NCI-H2171 treated with DMSO at 0.1 percent for 48 hours (cell line): ENCODE measurements at places on chromosomes 4 and X.

DNA sequence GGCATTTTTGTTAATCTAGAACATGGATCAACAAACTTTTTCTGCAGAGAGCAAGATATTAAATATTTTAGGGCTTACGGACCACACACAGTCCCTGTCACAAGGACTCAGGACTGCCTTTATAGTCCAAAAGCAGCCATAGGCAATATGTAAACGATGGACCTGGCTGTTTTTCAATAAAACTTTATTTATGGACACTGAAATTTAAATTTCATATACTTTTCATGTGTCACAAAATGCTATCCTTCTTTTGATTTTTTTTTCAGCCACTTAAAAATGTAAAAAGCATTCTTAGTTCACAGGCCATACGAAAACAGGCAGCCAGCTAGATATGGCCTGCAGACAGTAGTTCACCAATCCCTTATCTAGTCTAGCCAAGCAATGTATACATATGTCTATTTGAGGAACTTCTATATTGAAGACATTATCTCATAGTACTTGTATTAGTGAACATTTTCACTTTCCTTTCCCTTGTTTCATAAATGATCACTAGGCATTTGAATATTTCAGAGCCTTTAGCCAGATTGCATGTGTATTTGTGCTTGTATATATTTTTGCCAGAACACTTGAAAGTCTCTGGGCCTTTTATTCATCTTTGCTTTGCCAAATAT lies 350.9 kb downstream of the RPA4 start:
- no peak for DNase-seq

DNA sequence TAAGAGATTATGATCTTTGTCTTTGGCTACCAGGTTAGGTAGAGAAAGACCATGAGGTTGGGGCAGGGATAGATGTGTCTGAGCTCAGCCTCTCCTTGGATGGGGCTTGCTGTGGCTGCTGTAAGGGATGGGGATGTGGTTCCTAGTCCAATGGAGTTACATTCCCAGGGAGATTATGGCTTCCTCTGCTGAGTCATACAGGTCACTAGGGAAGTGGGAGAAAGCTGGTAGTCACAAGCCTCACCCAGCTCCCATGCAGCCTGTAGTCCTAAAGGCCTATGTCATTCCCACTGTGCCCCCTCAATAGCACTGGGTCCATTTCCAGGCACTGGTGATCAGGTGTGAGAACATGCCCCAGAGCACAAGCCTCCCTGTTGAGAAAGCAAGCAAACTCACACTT lies 70.6 kb upstream of the CENPE start:
- DNase-seq: no peak

GRCh38 chrX:21870494-21870893 lies 14.7 kb downstream of the YY2 start:
- DNase-seq: no peak

DNA sequence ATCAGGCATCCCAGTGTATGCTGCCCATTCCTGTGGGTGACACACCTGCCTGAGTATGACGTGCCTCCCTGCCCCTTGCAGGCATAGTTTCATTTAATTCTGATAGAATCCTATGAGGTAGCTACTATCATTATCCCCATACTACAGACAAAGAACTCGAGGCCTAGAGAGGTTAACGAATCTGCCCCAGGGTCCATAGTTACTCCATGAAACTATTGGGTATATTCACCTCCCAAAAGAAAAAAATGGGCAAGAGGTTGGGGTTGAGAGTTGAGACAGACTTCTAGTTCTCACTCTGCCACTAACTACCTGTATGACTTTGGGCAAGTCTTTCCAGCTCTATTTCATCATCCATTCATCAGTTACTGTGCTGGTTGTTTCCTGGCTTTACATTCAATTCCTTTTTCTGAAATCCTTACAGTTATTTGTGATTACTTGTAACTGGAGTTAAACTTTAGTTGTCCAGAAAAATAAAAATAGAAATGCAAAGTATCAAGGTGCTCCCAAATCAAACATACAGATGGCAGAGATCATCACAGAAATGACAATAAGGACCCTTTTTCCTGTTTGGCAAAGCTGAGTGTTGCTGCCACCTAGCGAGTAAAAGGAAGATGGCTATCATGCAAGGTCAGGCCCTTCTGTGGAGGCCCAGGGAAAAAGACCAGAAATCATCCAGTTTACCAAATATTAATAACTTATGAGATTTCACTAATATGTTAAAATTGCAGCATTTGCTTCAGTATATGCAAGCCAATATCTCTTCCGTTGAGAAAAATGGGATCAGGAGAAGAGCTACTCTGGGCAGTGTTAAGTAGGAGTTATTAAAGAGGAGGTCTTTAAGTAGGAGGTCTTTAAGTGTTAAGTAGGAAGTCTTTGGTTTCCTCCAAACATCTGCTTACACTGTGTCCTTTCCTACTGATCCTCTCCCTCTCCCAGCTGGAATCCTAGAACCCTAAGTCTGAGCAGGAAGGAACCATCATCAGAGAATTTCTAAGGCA lies 17.1 kb upstream of the MAP7D3 start:
- DNase-seq: peak; percentile 37

DNA sequence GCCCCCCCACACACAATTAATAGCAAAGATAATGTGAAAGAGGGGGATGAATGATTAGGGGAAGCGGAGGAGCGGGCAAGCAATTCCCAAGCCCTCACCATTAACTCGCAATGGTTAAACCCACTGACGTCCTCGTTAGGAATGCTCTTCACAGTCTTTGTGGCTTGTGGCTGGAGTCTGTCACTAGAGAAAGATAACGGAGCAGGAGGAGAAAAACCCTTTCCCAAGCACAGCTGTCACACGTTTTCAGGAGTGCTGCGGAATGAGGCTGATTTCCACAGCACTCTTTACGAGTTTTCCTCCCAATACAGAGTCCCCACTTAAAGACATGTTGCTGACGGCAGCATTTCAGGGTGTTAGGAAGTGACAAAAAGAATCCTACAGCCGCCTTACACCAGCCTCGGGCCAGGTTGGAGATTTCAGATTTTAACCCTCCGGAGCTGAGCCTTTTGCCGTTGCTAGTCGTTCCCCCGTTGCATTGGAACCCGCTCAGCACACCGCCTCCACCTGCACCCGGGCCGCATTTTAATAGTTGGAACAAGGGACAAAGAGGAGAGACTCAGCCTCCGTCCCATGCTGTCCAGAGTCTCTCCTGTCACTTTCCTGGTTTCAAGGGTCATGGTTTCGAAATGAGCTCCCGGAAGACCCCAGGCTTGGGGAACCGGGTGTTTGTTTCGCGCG lies 92.2 kb downstream of the GEMIN8 start:
- DNase-seq: peak; percentile 44

DNA sequence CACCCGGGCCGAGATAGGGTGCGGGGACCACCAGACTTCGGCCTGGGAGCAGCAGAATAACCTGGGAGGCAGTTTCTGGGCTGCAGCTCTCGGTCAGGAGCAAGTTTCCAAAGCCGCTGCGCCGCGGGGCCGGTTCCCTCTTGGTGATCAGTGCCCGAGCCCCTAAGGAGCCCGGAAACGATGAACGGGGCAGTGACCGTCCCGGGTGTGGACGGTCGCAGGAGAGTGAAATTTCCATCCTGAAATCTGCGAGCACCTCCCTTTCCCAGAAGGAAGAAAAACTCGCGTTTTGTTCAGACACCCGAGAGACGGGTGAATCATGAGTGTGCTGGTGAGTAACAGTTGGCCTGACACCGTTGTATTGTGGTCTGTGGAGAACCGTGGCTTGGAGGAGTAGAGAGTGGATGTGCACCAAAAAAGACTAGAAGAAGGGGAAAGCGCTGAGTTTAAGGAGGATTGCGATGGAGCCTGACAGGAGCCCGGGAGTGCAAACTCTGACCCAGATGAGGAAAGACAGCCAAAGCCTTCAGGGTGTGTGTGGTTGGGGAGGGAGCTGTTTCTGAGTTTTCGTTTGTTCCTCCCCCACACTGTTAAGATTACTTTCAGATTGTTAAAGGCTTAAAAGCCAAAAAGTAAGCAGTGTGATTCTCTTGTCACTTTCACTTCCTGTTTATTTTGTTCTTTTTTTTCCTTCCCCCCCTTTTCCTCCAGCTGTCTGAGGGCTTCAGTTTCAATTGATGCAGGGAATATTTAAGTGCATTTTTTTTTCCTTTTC lies 828 bp downstream of the MCUB start:
- DNase-seq: no peak

DNA sequence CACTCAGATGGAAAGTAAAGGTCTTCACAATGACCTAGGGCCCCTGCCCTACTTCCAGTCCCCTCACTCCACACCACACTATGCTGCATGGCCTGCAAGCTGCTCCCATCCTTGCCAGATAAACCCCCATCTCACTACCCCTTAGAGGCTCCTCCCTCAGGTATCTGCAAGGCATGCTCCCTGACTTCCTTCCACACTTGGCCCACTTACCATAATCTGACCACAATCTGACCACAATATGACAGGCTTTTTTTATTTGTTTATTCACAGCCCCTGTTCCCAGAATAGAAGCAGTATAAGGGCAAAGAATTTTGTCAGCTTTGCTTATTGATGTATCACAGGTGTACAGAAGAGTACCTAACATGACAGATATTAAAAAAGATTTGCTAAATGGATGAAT lies 124.7 kb downstream of the CAMK2D start:
- no peak for DNase-seq

DNA sequence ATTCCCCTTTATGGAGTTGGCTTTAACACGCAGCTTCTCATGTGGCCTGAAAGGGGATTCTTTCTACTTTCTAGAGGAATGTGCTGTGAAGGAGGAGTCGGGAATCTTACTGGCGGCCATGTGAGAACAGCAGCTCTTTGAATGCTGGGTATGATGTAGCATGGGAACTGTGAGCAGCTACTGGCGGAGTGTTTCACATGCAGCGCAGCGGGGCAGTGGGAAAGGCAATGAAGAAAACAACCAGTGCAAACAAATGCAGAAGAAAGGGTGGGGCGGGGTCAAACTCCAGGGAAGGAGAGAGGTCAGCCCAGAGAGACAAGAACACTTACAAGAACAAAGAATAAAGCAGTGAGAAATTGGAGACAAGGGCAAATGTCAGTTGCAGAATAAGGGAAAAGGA lies 363.8 kb upstream of the FTHL17 start:
- DNase-seq: no peak

GRCh38 chr4:47640911-47641310 lies 155.8 kb downstream of the ATP10D start:
- no peak for DNase-seq

- no peak for DNase-seq
Observed at GRCh38 chrX:128436397-128437103, 384.3 kb upstream of the ACTRT1 start.
